ENCODE measurements at places on chromosomes 6 and 20.

- no peak for DNase-seq
Observed at GRCh38 chr6:107616775-107617174, 126.9 kb downstream of the SOBP start.

GRCh38 chr6:130848945-130849344 lies 21.7 kb downstream of the SMLR1 start:
- DNase-seq = no peak

GRCh38 chr20:16301986-16302385 lies 271.3 kb downstream of the KIF16B start:
- no peak for DNase-seq

DNA sequence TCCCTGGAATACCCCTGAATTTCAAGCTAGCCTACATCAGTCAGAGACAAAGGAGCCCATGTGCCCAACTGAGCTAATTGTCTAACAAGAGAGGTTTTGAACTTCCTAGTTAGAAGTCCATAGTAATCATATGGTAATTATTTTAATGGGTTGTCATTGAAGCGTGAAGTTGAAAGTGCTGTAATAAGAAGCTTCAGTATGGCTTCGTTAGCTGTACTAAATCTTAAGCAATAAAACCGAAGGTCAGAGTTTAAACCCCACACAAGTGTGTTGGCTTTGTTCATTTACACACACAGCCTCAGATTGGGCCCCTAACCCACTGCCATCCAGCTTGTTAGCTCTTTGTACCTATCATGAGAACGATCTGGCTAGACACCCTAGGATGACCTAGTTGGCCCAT lies 195.6 kb upstream of the RIN2 start:
- DNase-seq = no peak

DNA sequence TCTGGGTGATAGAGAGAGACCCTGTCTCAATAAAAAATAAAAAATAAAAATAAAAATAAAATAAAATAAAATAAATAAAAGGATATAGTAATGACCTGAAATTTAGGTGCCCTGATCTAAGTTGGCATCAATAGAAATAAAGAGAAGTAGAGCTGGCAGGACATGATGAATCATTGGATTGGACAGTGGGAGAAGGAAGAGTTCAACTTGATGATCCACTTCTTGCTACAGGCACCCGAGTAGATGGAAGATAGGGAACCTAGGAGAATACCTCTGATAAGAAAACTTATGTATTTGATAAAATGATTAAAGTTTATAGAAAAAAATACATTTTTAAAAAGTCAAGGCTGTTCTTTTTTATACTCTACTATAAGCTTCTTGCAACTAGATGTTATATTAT lies 79.0 kb downstream of the ADTRP start:
- no peak for DNase-seq

- no peak for DNase-seq
Observed at GRCh38 chr6:21342501-21342900, 251.1 kb upstream of the SOX4 start.

GRCh38 chr6:132209351-132209750 lies 191.9 kb downstream of the MOXD1 start:
- no peak for DNase-seq

- DNase-seq = peak; percentile 11
Observed at GRCh38 chr20:47764154-47764733, 21.0 kb downstream of the SULF2 start.

GRCh38 chr6:132569170-132569569 lies 952 bp upstream of the TAAR6 start:
- no peak for DNase-seq

- no peak for DNase-seq
Observed at GRCh38 chr6:75449630-75450206, 43.9 kb downstream of the FILIP1 start.

DNA sequence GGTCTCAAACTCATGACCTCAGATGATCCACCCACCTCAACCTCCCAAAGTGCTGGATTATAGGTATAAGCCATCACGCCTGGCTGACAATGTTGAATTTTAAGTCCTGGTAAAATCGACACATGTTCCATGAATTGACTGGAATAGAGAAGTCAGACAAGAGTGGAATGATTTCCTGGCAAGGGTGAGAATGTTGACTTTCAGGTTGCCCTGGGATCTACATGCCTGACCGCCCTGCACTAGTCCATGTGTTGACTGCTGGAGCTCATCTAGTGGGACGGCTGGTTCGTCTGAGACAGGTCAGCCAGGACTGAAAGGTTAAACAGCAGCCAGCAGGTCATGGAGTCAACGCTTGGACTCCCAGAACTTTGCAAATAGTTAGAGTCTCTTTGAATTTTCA lies 88.8 kb downstream of the SASH1 start:
- peak; percentile 22 for DNase-seq

DNA sequence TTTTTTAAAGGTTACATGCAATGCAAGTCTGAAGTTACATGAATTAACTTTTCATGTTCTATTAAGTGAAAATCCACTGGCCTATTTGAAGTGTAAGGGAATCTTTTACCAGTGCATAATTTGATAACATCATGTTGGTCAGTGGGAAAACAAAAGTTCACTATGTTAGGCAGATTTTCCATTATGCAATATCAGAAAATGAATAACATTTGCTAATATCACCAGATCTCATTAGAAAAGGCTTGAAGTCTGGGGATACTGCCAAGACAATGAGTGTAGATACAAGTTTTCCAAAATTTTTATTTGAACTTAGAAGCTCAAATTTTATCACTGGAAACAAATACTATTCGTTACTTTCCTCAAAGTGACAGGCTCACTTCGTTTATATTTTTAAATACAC lies 296.4 kb upstream of the CDH4 start:
- no peak for DNase-seq

- no peak for DNase-seq
Observed at GRCh38 chr6:25359891-25360290, 80.7 kb downstream of the CARMIL1 start.

DNA sequence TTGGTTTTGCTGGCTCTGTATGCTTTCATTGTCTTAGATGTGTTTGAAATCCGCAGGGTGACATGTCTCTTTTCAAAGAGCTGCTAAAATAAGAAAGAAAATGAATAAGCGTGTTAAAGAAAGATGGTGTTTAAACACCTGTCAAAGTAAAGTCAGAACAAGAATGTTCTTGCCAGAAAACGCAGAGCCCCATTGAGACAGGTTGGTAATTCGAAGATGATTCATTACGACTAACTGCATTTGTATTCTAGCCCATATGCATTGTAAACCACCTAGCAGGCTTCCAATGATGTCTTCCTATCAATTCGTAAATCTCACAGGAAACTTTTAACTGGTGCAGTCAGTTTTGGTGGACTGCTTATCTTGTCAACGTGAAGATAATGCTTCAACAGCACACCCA lies 16.8 kb downstream of the PHACTR2 start:
- no peak for DNase-seq

DNA sequence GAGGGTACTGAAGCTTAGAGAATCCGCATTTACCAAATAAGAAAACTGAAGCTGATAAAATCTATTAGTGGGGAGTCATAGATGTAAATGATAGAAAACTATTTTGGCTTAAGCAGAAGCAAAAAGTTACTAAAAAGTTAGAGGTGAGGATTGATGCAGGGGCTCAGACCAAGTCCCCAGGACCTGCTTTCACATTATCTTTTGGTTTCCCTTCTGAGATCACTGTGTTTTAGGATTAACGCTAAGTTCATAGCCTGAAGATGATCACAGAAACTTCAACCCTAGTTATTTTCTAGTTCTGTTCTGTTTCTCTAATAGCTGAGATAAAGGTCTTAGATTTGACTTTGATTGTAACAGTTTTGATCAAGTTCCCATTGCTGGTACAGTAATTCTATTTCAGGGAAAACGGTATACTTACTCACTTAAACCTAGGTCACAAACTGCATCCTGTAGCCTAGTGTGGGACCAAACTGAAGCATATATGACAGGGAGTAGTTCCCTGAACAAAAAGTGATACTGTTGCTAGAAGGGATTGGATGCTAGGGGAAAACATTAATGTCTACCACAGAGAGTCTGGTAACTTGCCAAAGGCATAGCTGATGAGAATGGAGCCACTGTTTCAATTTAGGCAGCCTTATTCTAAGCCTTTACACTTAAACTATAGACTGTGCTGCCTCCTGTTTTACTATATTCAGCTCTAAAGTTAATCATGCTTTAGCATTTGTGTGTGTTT lies 13.1 kb downstream of the CYB5R4 start:
- DNase-seq = no peak

- no peak for DNase-seq
Observed at GRCh38 chr20:57274299-57274698, 7.9 kb upstream of the BMP7 start.

GRCh38 chr6:125224231-125224861 lies 70.8 kb downstream of the TPD52L1 start:
- no peak for DNase-seq

GRCh38 chr6:112030206-112030960 lies 23.5 kb upstream of the CCN6 start:
- no peak for DNase-seq

DNA sequence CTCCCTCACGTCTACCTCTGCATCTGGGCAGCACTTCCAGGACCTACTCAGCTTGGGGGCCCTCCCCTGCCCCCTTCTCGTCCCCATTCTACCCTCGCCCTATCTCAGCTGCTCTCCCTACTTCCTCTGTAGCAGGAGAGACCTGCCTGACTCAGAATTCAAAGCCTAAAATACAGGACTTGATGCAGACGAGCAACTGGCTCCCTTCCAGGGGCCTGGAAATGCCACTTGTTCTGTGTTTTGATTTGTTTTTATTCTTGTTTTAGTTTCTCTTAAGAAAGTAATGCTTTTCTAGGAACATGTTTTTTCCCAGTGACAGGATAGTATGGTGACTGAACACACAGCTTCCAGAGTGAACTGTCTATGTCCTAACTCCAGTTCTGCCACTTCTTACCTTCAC lies 320.4 kb upstream of the CDH4 start:
- no peak for DNase-seq

GRCh38 chr6:166203003-166203640 lies 35.5 kb upstream of the TBXT start:
- DNase-seq = no peak

- DNase-seq = no peak
Observed at GRCh38 chr6:79117752-79118151, 39.7 kb upstream of the PHIP start.

- peak; percentile 88 for DNase-seq
Observed at GRCh38 chr20:1809131-1809572, 86.1 kb upstream of the SIRPA start.

GRCh38 chr6:138970856-138971425 lies 17.1 kb downstream of the REPS1 start:
- peak; percentile 88 for DNase-seq

DNA sequence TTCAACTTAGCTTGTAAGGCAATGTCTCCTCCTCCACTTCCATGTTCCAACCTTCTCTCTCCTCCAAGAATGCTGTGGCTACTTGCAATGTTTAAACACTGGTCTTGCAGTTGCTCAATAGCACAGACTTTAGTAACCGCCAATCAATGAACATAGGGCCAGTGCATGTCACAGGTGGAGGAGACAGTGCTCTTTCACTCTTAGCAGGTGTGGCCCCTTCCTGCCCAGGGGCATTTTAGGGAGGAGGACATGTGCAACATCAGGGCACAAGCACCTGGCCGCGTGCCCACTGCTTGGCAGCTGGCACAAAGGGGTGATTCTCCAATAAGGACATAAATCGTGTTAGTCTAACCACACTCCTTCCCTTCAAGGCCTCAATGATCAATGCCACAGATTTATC lies 41.3 kb downstream of the ADGRF1 start:
- no peak for DNase-seq

DNA sequence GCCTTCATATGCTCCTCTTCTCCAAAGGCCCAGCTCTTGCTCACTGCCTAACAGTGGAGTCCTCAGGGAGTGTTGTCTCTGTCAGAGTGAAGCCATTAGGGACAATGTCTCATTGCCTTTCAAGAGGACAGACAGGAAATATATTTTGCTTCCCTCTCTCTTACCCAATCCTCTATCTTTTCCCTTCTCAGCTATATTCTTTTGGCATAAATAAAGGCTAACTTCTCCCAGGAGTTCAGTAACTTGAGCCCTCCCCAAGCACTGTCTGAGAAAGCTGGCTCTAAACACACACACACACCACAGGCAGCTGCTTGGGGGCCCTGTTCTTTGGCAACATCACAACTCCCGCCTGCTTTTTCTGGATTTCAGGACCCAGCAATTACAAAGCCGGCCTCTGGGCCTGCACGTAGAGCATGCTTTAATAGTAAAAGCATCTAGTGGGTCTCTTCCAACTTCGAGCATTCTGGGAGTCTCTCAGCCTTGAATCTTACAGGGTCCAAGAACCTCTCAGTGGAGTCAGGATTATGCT lies 34.7 kb upstream of the LAMA4 start:
- DNase-seq = no peak

DNA sequence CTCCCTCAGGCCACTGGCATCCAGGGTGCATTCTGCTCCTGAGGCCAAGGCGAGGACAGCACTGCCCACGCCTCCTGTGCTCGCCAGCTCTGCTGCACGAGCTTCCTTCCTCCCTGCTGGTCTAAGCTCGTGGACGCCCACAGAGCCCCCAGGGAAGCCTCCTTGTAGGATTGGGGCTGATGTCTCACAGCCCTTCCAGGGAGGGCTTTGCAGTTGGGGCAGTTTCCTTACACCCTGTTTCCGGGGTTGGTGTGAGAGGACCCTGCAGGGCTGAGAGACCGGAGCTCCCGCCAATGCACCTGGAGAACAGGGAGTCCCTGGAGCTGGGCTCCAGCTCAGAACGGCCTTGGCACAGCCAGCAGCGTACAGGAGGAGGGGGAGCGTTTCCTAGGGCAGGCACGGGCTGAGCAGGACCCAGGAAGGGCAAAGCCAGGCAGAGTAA lies 172.4 kb upstream of the PDE10A start:
- DNase-seq = no peak

DNA sequence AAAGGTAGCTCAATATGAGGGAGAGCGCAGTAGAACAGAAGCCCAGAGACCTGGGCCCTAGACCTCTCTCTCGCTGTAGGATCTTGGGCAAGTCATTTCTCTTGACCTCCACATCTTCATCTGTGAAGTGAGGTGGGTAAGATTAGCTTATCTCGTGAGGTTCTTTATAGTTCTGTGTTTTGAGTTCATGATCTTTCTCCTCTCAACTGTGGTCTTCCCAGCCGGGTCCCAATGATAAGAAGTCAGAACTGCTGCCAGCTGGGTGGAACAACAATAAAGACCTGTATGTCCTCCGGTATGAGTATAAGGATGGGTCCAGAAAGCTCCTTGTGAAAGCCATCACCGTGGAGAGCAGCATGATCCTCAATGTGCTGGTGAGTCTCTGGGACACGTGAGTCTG lies 6.9 kb downstream of the PSMF1 start:
- DNase-seq = no peak

DNA sequence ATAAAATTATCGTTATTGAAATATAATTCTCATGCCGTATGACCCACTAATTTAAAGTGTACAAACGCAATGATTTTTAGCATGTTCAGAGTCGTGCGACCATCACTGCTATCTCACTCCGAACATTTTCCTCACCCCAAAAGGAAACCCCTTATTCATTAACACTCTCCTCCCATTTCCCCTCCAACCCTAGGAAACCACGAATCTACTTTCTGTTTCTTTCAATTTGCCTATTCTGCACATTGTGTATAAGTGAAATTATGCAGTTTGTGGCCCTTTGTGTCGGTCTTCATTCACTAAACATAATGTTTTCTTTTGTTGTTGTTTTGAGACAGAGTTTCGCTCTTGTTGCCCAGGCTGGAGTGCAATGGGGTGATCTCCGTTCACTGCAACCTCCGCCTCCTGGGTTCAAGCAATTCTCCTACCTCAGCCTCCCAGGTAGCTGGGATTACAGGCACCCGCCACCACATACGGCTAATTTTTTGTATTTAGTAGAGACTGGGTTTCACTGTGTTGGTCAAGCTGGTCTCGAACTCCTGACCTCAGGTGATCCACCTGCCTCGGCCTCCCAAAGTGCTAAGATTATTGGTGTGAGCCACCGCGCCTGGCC lies 99.7 kb upstream of the ZNF217 start:
- DNase-seq = no peak

All from ACHN (cell line).